ENCODE measurements at places on chromosomes 12 and 14.

- DNase-seq = peak; percentile 8
Measured at GRCh38 chr14:58362798-58363412, 32.8 kb upstream of the TOMM20L start.

DNA sequence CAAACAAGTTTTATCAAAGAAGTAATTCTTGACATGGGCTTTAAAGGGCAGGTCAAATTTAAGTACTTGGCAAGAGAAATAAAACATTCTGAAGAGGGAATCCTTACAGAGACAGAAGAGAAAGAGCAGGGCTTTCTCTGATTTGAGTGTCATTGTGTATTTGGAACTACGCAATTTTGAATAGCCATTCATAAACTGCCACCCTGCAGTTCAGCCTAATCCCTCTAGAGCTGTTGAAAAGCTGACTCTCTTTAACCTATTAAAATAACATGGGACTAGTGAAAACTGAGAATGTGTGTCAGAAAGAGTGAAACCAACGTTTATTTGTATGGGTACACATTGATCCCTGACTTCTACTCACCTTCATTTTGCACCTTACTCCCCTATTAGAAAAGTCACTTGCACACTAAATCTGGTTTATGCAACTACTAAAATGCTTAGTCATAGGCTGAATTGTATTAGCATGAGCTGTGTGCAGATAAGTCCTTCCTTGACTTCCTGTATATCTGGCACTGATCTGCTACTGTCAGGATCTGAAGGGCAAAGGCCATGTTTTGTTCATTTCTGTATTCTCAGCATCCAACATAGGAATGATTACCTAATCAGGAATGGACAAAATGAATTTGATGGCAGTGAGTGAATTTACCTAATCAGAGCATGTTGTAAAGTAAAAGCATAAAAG, 458.9 kb downstream of the NOVA1 start:
- no peak for DNase-seq

DNA sequence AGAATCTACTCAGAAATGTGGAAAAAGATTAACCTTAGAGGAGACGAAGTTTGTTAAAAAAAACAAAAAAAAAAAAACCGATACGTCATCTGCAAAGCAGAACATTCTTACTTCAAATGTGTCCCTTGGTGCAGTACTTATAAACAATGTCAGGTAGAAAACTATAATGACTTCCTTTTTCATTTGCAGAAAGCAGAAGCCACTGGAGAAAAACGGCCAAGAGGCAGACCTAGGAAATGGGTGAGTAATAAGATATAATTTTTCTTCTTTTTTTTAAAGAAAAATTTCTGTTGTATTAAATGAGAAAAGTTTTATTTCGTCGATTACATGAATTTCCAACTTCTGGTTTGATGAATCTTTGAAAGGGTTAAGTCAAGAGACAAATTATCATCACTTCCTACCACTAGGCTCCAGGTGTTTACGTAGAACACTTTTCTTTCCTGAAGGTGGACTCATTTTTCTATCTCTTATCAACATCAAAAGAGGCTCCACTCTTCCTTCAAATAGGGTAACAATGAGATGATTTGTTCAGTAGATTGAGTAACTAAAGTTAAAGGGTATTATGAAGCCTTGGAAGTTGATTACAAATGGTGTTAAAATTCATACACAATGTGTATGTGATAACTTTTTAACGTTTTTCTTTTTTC, 14.2 kb downstream of the HMGA2 start:
- no peak for DNase-seq

GRCh38 chr12:5921027-5921909, 23.8 kb downstream of the ANO2 start:
- no peak for DNase-seq

- no peak for DNase-seq
Measured at GRCh38 chr14:73789989-73790581, 61.5 kb upstream of the PTGR2 start.

GRCh38 chr12:127145929-127146789, 1120.8 kb upstream of the TMEM132C start:
- no peak for DNase-seq

DNA sequence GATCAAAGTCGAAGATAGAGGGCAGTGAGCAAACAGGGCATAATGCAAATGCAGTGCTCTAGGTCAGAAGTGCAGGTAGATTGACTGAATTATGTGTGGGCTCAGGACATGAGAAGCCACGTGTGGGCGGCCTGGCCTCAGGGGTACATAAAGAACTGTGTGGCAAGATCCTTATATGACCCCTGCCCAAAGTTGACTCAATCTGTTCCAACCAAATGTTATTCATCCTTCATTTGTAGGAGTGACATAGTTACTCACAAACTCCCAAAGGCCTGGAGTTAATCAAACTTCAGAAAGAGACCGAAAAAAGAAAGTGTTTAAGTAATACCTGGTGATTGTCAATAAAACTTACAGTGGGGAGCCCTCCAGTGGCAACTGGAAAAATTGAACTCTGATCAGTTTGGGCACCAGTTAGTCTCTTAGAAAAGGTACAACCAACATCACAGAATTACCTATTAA, 150.4 kb upstream of the FAR2 start:
- no peak for DNase-seq
